ENCODE measurements at places on chromosomes 2 and 18. TPM values are rescaled to one million over a fixed set of nuclear protein-coding genes. Genes with fewer than 3 reads are reported as not detected.
A peak's percentile ranks its signal among the peaks of the same experiment; 100 is the strongest.

CYS1 gene
- 0.20 TPM for total RNA-seq

GCKR gene
- total RNA-seq = not detected

PPP1CB gene
- total RNA-seq = 208 TPM

PMS1 gene
- total RNA-seq = 42.8 TPM

SLC9A4 gene
- total RNA-seq = not detected

ZNF804A gene
- total RNA-seq = not detected

TMEM131 gene
- 35.4 TPM for total RNA-seq

DNA sequence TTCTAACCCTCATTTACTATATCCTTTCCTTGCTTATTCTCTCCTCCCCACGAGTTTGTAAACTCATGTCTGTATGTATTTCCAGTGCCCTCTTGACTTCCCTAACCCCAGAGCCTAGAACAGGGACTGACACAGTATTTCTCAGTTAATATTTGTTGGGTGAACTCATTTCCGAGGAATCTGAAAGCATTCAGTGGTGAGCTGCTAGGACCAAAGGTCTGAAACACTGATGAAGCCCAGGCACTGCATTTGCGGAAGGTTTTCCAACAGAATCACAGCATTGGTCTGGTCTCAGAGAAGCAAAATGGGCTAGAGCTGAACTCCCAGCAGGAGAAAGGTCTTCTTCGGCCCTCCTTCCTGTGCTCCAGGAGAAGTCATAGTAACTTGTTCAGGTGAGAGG, 56.8 kb downstream of the SOX11 start:
- H3K27me3 ChIP-seq = no peaks in the 10 kb centered on the region
- no peaks in the 10 kb centered on the region for H3K36me3 ChIP-seq
- no peaks in the 10 kb centered on the region for H3K4me1 ChIP-seq

- peaks cover 7% of the 10 kb centered on the region for H3K4me1 ChIP-seq
- H3K4me3 ChIP-seq = no peak overlapping the region
- DNase-seq = peak; percentile 63
- no peaks in the 10 kb centered on the region for H3K27me3 ChIP-seq
- no peaks in the 10 kb centered on the region for H3K36me3 ChIP-seq
Measured at GRCh38 chr2:85707304-85707703, 13.1 kb downstream of the GNLY start.

GRCh38 chr2:118943286-118943685, 1.3 kb downstream of the MARCO start:
- DNase-seq = no peak
- no peaks in the 10 kb centered on the region for H3K4me1 ChIP-seq
- no peak overlapping the region for H3K27ac ChIP-seq
- no peak overlapping the region for H3K4me3 ChIP-seq
- no peaks in the 10 kb centered on the region for H3K36me3 ChIP-seq

DNA sequence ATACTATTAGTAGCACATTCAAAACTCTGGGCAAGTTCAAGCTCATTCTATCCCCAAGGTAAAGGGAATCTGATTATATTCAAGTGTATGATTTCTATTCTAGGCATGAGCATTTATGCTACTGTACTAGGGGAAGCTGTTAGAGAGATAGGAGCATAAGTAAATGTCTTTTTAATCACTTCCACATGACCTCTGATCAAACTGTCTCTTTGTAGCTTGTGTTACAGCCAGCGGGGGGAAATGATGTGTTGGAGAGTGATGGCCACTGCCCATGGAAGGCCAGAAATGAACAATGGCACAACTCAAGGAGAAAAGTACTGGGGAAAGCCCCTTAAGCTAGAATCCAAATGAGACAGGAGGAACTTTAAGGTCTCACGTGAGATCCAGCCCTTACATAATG, 894.9 kb upstream of the CDH2 start:
- H3K4me1 ChIP-seq = no peaks in the 10 kb centered on the region
- H3K36me3 ChIP-seq = no peaks in the 10 kb centered on the region
- no peak for DNase-seq
- H3K4me3 ChIP-seq = no peak overlapping the region

DNA sequence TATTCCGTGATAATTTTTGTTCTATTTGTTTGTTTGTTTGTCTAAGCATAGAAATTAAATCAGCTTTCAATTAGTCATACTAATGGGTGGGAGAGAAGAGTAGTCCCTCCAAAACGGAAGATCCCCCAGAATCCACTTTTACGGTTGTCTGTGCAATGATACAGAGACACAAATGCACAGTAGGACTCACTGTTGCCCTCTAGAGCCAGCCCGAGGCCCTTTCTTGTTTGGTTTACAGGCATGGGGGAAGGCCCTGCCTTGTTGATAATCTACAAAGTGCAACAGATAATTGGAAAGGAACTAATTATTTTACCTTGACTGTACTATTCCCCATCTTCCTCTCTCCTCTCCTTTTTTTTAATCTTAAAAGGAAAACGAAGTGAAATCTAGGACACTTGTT, 121.1 kb downstream of the ACOXL start:
- no peaks in the 10 kb centered on the region for H3K36me3 ChIP-seq
- H3K4me1 ChIP-seq = peaks cover 37% of the 10 kb centered on the region
- H3K4me3 ChIP-seq = no peak overlapping the region
- DNase-seq = peak; percentile 43

DNA sequence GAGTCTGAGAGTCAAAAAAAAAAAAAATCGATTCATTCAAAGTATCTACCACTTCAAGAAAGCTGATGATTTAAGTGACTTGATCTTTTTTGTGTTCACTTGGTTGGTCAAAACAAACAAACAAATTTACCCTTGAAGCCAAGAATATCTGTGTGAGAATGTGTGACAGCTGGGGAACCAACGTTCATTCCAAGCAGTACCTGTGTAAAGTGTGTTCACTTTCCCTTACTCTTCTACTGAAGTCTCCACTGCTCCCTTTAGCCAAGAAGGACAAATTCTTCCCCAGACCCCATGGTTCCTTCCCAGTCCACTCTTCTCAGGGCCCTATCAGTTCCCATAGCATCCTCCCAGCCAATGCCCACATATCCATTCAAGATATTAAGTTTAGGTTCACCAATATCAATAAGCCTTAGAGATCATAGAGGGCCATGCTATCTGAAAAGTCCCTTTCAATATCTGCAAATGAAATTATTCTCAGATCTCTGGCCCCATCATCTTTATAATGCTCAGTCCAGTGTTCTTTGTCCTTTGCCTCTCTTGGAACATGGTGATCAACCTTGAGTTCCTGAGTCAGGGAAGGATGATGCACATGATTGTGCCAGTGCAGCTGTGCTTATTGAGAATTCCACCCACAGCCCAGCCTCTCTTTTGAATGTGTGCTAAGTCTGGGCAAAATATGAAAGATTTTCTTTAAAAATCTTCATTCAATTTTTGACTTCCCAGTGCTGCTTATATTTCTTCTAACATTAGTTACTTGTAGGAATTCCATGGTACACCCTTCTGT, 82.8 kb upstream of the DTNA start:
- DNase-seq = no peak
- no peaks in the 10 kb centered on the region for H3K36me3 ChIP-seq
- no peaks in the 10 kb centered on the region for H3K27me3 ChIP-seq
- H3K4me1 ChIP-seq = no peaks in the 10 kb centered on the region
- H3K4me3 ChIP-seq = no peak overlapping the region
- H3K27ac ChIP-seq = no peak overlapping the region

- no peak overlapping the region for H3K27ac ChIP-seq
- H3K27me3 ChIP-seq = no peaks in the 10 kb centered on the region
- H3K4me3 ChIP-seq = no peak overlapping the region
- DNase-seq = no peak
Measured at GRCh38 chr2:134927195-134927594, 8.6 kb downstream of the CCNT2 start.

- H3K36me3 ChIP-seq = no peaks in the 10 kb centered on the region
- H3K27ac ChIP-seq = no peak overlapping the region
- no peak overlapping the region for H3K4me3 ChIP-seq
- H3K27me3 ChIP-seq = no peaks in the 10 kb centered on the region
- no peak for DNase-seq
- no peaks in the 10 kb centered on the region for H3K4me1 ChIP-seq
Measured at GRCh38 chr2:179814050-179814449, 47.4 kb downstream of the ZNF385B start.

DNA sequence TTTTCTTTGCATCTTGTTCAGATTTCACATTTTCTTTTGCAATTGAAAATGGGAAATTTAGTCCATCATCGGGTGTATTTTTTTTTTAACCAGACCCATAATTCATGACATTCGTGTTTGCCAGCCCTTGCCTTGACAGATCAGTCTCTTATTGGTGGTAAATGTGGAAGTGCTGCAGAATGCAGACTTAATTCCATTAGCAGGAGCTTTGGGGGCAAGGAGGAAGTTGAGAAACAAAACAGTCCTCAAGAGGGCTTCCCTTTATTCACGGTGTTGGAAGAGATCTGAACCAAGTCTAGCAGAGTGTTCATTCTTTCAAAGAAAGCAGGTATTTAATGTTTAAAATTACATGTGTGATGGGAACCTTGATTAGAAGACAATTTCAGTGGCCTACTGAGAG, 16.6 kb upstream of the RPE start:
- H3K4me3 ChIP-seq = no peak overlapping the region
- H3K27ac ChIP-seq = no peak overlapping the region
- DNase-seq = no peak
- no peaks in the 10 kb centered on the region for H3K36me3 ChIP-seq

- H3K27ac ChIP-seq = no peak overlapping the region
- DNase-seq = no peak
- H3K4me3 ChIP-seq = no peak overlapping the region
- no peaks in the 10 kb centered on the region for H3K27me3 ChIP-seq
- no peaks in the 10 kb centered on the region for H3K36me3 ChIP-seq
Measured at GRCh38 chr2:74945788-74946331, 12.6 kb upstream of the POLE4 start.

DNA sequence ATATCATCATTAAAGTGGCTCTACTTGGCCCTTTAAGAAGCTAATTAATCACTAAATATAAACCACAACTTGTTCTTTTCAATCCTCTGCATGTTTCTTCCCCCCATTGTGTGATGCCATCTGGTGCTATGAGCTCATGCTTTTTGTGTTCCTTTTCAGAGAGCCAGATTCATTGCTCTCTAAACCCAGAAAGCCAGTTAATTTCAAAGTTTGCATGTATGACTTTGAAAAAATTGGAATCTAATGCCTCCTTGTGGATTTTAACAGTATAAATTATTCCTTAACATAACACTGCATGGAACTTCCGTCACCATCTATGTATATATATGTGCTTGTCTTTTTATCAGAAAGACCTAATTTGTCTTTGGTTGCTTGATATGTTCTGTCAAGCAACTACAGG, 31.1 kb downstream of the TMEM178A start:
- H3K4me1 ChIP-seq = no peaks in the 10 kb centered on the region
- no peak for DNase-seq
- H3K4me3 ChIP-seq = no peak overlapping the region
- H3K27me3 ChIP-seq = no peaks in the 10 kb centered on the region

GRCh38 chr2:221289389-221289788, 282.7 kb downstream of the EPHA4 start:
- no peaks in the 10 kb centered on the region for H3K36me3 ChIP-seq
- no peaks in the 10 kb centered on the region for H3K27me3 ChIP-seq
- no peaks in the 10 kb centered on the region for H3K4me1 ChIP-seq
- no peak for DNase-seq
- H3K4me3 ChIP-seq = no peak overlapping the region

DNA sequence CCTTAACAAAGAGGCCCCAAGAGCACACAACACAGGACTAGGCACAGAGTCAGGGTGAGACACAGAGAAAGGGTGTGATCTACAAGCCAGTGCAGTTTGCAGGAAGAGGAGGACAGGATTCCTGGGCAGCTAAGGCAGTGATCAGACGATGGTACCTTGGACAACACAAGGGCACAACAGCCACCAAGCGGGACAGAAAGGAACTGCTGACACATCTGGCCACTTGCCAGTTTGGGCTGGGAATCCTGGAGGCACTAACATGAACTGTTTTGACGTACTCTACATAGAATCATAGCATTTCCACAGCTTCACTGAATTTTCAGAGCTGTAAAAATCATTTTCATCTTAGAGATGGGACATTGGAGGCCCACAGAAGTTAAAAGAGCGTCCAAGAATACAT, 221.5 kb upstream of the SLC35G4 start:
- no peaks in the 10 kb centered on the region for H3K4me1 ChIP-seq
- H3K27ac ChIP-seq = no peak overlapping the region
- no peak overlapping the region for H3K4me3 ChIP-seq
- no peaks in the 10 kb centered on the region for H3K27me3 ChIP-seq
- H3K36me3 ChIP-seq = no peaks in the 10 kb centered on the region

GRCh38 chr2:9187620-9188214, 18.9 kb upstream of the ASAP2 start:
- no peaks in the 10 kb centered on the region for H3K36me3 ChIP-seq
- H3K27me3 ChIP-seq = no peaks in the 10 kb centered on the region
- DNase-seq = no peak
- H3K27ac ChIP-seq = no peak overlapping the region
- H3K4me3 ChIP-seq = no peak overlapping the region

GRCh38 chr18:65091744-65092329, 659.0 kb upstream of the CDH7 start:
- no peaks in the 10 kb centered on the region for H3K4me1 ChIP-seq
- H3K27ac ChIP-seq = no peak overlapping the region
- no peak for DNase-seq
- no peaks in the 10 kb centered on the region for H3K27me3 ChIP-seq

- no peaks in the 10 kb centered on the region for H3K36me3 ChIP-seq
- no peaks in the 10 kb centered on the region for H3K4me1 ChIP-seq
- H3K27me3 ChIP-seq = no peaks in the 10 kb centered on the region
- no peak overlapping the region for H3K4me3 ChIP-seq
- H3K27ac ChIP-seq = no peak overlapping the region
Measured at GRCh38 chr18:22703883-22704585, 229.1 kb upstream of the RBBP8 start.

GRCh38 chr18:53422896-53423295, 801.6 kb downstream of the MBD2 start:
- H3K27ac ChIP-seq = no peak overlapping the region
- H3K4me3 ChIP-seq = no peak overlapping the region
- no peak for DNase-seq
- H3K27me3 ChIP-seq = no peaks in the 10 kb centered on the region

DNA sequence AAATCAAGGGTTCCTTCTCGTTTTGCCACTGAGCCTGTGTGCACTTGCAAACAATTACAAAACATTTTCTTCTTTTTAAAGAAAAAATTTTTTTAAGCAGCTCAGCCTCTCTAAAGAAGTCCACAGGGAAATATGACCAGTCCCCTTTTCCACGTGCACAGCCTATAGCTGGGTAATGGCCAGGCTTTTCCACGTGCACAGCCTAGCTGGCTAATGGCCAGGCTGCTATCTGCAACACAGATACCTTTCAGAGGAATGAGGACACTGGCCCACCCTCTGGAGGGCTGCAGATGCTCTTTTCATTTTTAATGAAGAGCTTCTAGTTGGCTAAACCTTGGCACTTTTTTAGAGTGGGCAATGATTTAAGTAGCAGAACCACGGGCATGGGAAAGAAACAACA, 46.3 kb downstream of the ASB18 start:
- no peak for DNase-seq
- no peak overlapping the region for H3K27ac ChIP-seq
- no peaks in the 10 kb centered on the region for H3K4me1 ChIP-seq
- no peaks in the 10 kb centered on the region for H3K36me3 ChIP-seq
- H3K4me3 ChIP-seq = no peak overlapping the region

Data from CD8-positive, alpha-beta memory T cell (primary cell).